T-helper 1 cell treated with Interleukin-12 subunit alpha and Interleukin-12 subunit beta and Interleukin-4 antibody, amounts not matched to agents 30 ng/mL and 1 ng/mL, for 36 hours (primary cell): ENCODE measurements at places on chromosomes 16 and 17. TPM values are rescaled to one million over a fixed set of nuclear protein-coding genes. Genes with fewer than 3 reads are reported as not detected.

The RNF222 gene
- 0.07 TPM in 1 of 2 replicates, not detected in the other for total RNA-seq

The INCA1 gene
- 0.22 and 0.76 TPM in 2 replicates for total RNA-seq

The KRTAP2-1 gene
- not detected in 2 replicates for total RNA-seq

The CCDC200 gene
- 0.39 and 0.47 TPM in 2 replicates for total RNA-seq

The PTX4 gene
- not detected in 2 replicates for total RNA-seq

The CACNA1G gene
- not detected in 2 replicates for total RNA-seq

The ZFP3 gene
- 4.3 and 4.5 TPM in 2 replicates for total RNA-seq

The HOXB9 gene
- total RNA-seq = 0.10 and 0.15 TPM in 2 replicates

The CLDN6 gene
- not detected in 2 replicates for total RNA-seq

The ZSCAN10 gene
- 0.12 and 0.24 TPM in 2 replicates for total RNA-seq

The KCNAB3 gene
- total RNA-seq = 9.1 and 9.8 TPM in 2 replicates

The WSB1 gene
- 74.7 and 75.9 TPM in 2 replicates for total RNA-seq

The TP53TG3F gene
- total RNA-seq = not detected in 2 replicates

The ODAD4 gene
- 0.47 and 0.49 TPM in 2 replicates for total RNA-seq

The PHF12 gene
- 73.3 and 78.5 TPM in 2 replicates for total RNA-seq

The EIF3C gene
- 740 and 753 TPM in 2 replicates for total RNA-seq

The CCL1 gene
- total RNA-seq = 22.4 and 27.2 TPM in 2 replicates

The SLC16A6 gene
- total RNA-seq = 4.9 and 5.1 TPM in 2 replicates

The SNX20 gene
- total RNA-seq = 92.3 and 93.0 TPM in 2 replicates
